ENCODE measurements at places on chromosomes 4 and X.

- no peak for DNase-seq
Observed at GRCh38 chr4:11919316-11919715, 490.6 kb upstream of the HS3ST1 start.

- no peak for DNase-seq
Observed at GRCh38 chrX:101419489-101419888, 11.5 kb downstream of the HNRNPH2 start.

DNA sequence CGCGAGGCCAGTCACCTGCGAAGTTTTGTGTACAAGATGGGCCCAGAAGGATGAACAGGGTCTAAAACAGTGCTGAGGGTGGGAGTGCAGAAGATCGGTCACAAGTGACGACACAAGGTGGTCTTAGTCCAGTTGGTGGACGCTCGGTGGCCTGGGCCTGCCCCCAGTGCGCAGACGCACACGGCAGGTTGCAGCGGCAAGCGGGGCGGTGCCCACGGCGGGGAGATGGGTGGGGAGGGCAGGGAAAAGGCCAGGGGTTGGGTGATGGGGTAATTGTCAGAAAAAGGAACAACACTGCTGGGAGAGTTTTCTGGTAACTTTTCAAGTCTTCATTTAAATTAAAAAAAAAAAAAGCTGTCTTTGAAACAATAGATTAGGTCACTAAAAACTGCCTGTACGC, 1.0 kb upstream of the PRDX4 start:
- no peak for DNase-seq

DNA sequence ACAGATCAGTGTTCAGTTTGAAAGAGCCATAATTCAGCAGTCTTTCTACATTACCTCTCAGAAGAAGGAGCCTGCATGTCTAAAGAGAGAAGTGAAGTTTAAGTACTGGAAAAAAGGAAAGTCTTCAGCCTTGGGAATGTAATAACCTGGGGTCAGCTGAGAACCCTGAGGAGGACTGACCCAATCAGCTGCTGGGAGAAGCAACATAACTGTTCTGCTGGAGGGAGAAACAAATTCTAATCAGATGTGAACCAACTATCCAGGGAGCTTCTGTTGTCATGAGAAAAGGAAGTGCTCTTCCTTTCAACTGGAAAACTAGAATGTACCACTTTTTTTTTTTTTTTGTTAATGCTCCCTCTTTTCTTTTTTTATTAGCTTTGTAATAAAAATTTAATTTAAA, 64.5 kb upstream of the PDE5A start:
- DNase-seq = no peak

DNA sequence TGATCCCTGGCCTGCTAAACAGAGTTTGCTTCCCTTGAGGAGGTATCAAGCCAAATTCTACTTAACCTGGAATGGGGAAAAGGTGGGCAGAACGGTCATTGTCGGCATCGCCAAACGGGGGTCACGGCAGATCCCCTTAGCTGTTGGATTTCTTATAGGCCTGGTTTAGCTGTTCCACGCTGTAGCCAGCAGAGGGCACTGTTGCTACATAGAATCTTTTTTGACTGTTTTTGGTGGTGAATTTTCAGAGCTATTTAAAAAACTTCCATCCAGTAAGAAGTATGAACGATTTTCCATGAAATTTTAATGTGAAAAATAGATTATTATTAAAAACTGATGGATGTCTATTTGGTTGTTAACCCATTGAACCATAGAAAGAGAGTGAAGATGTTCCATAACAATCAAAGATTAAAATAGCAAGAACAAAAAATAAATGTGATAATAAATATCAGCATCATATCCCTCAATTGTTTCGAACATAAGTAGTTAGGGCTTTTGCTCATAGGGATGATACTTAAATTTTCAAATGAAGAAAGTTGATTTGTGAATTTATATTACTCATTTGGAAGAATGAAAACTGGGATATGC, 56.6 kb downstream of the LINC00632 start:
- DNase-seq = no peak

GRCh38 chr4:106369456-106370060, 980 bp upstream of the GIMD1 start:
- no peak for DNase-seq

DNA sequence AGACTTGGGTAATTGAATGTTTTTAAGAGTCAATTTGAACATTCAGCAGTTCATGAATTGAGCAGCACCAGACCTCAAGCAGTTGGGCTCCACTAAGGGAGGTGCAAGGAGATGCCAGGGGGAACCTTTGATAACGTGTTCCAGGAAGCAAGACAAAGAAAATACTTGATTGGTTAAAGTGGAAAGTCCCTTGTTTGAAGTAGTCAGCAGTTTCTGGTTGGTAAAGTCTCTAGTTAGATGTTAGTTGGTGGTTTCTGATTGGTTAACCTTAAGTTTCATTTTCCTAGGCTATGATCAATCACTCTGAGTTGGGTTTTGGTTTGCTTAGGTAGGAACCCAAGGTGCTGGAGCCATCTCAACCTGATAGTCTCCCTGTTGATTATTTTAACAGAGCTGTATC, 4.0 kb downstream of the HERC6 start:
- DNase-seq = no peak

- no peak for DNase-seq
Observed at GRCh38 chr4:141132072-141132708, 1.1 kb downstream of the RNF150 start.

DNA sequence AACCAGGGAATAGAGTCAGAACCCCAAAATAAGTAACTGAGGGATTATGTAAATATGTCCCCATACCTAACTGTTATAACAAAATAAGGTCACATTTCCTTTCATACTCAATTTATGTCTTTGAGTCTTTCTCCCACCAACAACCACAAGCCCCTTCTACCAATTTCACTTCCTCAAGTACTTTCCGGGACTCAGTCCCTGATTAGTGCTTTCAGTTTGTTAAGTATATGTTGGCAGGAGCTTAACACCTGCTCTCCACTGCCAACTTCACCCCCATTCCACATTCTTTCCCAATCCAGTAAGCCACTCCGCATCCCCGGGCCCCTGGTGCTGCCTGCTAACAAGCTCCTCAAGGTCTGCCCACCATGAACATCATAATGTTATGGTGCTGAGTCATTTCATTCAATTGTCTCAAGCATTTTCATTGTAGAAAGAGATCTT, 71.3 kb upstream of the SPRY1 start:
- DNase-seq = no peak

DNA sequence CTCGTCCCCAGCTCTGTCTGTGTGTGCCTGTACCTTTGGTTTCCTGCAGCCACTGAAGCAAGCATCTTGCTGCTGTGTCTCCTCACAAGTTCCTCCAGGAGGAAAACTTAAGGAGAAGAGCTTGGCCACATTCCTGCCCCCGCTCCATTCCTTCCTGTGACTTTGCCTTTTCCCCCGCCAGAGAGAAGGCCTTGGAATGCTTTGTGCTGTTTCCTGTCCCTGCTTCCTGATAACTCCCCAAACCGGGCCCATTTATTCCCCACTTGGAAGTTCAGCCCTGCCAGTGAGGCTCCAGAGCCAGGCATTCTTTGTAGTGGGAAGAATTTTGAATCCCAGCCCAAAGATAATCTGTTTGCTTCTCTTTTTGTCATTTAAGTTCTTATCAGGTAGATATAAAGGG, 33.1 kb downstream of the SMIM10L2A start:
- DNase-seq = no peak

DNA sequence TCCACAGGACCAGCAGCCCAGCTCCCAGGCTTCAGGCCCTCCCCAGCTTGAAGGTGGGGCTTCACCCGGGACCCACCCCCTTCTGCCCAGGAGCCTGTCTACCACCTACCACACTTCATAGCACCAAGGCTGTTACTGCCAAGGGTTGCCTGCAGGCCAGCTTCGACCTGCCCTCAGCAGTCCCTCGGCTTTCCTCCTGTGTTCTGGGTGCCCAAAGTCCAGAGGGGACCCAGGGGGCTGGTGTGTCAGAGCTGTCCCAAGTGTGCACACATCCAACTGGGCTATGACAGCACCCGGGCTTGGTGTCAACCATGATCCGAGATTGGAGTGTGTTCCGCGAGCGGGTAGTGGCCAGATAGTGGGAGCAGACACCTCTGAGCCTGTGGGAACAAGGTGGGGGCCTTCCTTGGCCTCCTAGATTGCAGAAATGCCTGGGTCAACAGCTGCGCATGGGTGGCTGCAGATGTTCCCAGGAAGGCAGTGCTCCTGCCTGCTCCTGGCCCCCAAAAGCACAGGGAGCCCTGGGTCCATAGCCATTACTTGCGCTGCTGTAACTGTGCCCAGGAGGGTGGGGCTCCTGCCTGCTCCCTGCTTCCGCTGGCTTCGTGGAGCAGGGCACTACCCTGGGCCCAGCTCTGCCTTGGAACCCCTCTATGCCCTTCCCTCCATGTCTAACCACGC, 16.8 kb downstream of the SULT1B1 start:
- no peak for DNase-seq

GRCh38 chr4:62324215-62324614, 1124.1 kb downstream of the ADGRL3 start:
- DNase-seq = no peak

DNA sequence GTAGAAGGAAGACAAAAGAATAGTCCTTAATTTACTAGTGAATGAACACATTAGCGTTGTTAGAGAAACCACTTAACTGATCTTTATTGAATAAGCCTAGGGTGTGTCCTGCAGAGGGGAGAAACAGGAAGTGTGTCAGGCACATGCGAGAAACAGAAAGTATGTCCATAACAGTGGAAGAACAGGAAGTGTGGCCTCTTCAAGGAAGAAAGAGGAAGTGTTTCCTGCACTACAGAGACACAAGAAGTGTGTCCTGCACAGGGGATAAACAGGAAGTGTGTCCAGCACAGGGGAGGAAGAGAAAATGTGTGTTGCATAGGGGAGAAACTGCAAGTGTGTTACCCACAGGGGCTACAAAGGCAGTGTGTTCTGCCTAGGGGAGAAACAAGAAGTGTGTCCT, 539.6 kb upstream of the PRKX start:
- no peak for DNase-seq

- no peak for DNase-seq
Observed at GRCh38 chr4:137950286-137950685, 291.9 kb downstream of the SLC7A11 start.

GRCh38 chr4:67403342-67403741, 142.0 kb downstream of the CENPC start:
- no peak for DNase-seq

GRCh38 chrX:110803506-110803905, 7.9 kb upstream of the CHRDL1 start:
- no peak for DNase-seq

- DNase-seq = no peak
Observed at GRCh38 chrX:83906921-83907320, 46.0 kb downstream of the CYLC1 start.

DNA sequence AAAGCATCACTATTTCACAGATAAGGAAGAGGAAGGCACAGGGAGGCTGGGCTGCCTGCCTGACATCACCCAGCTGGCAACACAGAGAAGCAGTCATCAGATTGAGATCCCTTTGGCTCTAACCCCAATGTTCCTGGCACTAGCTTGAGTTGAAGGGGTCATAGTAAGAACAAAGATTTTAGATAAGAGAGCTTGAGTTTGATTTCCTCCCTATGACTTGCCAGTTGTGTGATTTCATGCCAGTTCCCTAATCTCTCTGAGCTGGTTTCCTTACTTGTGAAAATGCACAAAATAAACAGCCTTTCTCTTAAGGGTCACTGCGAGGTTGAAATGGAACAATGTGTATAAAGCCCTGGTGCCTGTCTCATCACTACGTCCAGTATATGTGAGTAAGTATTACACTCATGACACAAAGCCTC, 475.4 kb upstream of the HS3ST1 start:
- no peak for DNase-seq

- DNase-seq = peak; percentile 42
Observed at GRCh38 chr4:154626793-154627484, 14.5 kb upstream of the FGG start.

- DNase-seq = no peak
Observed at GRCh38 chrX:24498181-24498580, 33.1 kb downstream of the PDK3 start.

DNA sequence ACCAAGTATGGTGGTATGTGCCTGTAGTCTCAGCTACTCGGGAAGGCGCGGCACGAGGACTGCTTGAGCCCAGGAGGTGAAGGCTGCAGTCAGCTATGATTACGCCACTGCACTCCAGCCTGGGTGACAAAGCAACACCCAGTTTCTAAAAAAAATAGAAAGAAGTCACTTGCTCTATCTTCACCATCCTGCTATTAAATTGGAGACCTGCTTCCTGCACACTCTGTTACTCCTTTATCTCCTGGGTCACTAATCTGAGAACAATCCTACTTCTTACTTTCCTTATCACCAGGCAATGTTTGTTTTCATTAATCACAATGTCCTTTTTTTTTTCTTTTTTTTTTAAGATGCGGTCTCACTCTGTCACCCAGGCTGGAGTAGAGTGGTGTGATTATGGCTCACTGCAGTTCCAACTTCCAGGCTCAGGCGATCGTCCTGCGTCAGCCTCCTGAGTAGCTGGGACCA, 16.2 kb downstream of the PRKX start:
- no peak for DNase-seq

DNA sequence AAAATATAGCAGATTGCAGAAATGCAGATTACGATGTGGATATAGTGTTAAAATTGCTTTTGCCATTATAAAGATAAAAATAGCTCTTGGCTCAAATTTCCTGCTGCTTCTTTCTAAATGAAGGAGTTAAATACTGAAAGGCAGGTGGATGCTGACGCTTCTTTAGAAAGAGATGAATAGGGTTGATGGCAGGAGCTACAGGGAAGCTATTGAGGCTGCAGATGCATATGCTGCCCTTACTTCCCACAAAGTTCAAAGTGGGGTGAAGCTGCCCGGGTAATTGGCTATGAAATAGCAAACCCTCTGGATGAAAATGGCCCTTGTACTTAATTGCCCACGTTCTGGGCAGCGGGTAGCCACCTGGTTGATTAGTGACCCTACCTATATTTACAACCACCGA, 379.5 kb downstream of the ZIC3 start:
- DNase-seq = peak; percentile 18

GRCh38 chrX:19555236-19555635, 39.9 kb upstream of the MAP3K15 start:
- DNase-seq = no peak

GRCh38 chrX:151825007-151825406, 87.7 kb upstream of the MAGEA4 start:
- DNase-seq = no peak

DNA sequence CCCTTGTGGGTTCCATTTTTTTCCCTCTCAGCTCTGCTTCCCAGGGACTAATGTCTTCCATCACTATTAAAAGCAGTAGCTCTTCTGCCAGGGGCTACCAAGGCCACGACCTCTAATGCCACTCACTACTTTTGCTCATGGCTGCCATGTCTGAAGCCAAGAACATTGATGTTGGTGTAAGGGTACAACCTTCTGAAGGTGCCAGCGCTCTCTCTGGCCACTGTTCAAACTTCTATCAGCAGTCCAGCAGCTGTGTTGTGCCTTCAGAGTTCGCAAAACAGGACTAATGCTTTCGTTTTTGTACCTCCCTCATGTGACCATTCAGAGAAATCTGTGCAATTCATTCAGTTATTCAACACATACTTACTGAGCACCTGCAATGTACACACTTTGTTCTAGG, 121.5 kb upstream of the ENPEP start:
- no peak for DNase-seq

- no peak for DNase-seq
Observed at GRCh38 chr4:112813790-112814189, 176.8 kb downstream of the LARP7 start.

All from NCI-H1930 (cell line).